ENCODE measurements at places on chromosomes 16 and 17.

DNA sequence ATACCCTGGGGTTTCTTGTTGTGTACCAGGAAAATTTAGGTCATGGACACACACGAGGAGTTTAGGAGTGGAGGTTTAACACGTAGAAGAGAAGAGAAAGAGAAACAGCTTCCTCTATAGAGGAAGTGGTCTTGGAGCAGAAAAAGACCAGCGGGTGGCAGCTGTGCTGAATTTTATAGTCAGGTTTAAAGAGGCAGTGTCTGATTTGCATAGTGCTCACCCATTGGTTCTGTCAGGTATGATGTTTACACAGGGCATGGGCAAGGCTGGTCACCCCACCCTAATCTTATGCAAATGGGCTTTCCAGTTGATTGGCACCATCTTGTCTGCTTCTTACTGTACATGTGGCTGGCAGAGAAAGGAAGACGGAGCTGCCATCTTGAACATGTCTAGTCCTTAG, 309.0 kb downstream of the CDH13 start:
- no peak for DNase-seq

DNA sequence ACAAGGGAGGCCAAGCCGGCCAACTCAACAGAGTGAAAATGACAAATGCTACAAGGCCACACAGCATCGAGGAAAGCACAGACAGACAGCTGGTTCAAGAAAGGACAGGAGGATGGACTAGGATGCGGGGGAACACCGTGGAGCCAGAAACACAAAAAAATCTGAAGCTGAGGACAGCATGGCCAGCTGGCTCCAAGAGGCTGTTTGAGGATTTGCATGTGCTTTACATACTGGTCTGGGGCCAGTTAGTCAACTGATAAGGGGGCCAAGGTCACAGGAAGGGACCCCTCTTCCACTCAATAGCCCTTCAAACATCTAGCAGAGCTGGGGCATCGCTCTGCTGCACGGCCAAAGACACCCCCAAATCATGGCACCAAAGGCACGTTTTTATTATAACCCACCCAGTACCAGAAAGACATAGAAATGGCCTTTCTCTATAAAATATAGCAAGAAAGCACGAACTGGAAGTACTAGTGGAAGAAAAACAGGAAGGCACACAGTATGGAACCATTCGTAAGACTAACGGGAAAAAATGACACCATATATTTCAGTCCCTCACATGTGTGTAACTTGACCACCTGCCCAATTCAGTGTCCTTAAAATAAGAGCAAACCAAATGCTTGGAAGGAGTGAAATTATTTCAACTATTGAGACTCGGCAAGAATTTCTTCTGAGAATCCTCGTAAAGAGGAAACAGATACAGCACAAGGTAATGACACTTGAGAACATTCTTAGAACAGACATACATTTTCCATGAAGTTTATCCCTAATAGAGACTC, 7.8 kb upstream of the SRL start:
- DNase-seq = no peak

DNA sequence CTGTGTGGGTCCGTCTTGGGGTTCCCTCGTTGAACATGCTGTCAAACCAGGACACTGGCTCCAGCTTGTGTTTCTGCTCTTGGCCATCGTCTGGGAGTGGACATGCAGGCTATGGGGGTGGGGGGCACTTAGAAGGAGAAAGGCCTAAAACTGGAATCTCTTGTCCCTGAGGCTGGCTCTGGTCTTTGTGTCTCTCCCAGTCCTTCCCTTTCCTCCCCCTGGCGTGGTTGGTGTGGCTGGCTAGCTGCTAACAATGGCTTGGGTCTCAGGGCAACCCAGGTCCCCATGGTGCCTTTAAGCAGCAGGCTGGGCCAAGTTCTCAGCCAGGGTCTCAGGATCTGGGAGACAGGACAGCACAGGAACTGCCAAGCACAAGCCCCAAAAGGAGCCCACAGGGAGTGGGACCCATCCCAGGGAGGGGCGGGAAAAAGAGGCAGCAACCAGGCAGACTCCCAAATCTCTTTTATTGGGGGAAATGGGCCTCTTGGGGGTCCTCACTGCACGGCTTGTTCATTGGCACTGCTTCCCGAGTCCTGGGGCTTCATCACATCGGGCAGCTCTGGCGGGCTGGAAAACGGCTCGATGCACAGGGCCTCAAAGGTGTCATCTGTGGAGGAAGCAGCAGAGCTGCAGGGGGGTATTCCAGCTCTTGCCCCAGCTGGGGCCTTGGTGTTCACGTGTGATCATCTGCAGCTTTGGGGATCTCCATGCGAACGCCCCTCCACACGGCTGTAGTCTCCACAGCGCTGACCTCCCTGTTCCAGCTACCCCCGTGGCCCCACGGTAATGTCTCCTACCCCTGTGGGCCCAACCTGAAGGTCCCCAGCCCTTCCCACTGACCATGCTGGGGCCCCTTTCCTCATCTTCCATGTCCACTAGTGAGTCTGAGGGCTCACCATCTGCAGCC, 5.3 kb downstream of the ELOB start:
- no peak for DNase-seq

DNA sequence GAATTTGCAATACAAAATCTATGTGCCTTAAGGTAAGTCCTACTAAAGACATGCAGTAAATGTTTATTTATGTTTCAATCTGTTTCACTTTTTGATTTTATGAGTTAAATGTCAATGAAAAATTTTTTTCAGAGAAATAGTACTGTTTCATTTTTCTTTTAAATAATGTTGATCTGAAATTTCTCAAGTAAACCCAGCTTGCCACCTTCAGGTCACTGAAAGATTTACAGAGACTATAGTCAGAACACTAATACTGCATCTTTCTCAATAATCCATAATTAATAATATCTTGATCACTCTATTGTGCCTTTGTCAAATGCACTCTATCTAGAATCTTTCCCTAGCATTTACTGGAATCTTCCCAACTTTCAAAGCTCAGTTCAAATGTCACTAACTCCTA, 6.5 kb upstream of the DHX40 start:
- no peak for DNase-seq

DNA sequence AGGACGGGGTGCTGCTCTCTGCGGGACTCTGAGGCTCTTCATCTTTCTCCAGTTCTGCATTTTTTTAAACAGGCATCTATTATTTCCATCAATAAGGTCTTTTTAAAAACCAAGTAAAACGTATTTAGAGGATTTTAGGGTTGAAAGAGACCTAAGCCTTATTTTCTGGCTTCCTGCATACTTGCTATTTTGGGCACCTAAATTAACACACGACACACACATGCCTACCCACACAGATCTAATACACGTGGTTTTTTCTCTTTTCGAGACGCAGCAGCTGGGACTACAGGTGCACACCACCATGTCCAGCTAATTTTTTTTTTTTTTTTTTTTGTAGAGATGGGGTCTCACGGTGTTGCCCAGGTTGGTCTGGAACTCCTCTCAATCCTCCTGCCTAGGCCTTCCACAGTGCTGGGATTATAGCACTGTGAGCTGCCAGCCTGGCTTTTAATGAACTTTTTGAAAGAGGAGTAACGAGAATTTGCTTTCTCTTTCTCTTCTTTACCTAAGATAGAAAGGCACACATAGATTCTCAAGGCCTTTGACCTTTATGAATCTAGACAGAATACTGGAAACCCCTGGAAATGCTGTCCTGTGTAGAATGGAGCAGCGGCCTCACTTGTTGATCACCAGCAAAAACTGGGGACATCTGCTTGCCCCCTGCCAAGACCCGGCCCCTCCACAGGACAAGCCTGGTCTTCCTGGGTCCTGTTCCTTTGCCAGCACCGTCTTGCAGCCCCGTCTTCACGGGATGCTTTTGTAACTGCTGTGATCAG, 13.8 kb downstream of the DNAAF8 start:
- no peak for DNase-seq

GRCh38 chr17:39026980-39027451, 59.8 kb upstream of the FBXO47 start:
- no peak for DNase-seq

- DNase-seq = peak; percentile 58
These were observed 29.7 kb downstream of the USP31 start for GRCh38 chr16:23119570-23119969.

GRCh38 chr16:66924527-66925321, 611 bp downstream of the RRAD start:
- no peak for DNase-seq

DNA sequence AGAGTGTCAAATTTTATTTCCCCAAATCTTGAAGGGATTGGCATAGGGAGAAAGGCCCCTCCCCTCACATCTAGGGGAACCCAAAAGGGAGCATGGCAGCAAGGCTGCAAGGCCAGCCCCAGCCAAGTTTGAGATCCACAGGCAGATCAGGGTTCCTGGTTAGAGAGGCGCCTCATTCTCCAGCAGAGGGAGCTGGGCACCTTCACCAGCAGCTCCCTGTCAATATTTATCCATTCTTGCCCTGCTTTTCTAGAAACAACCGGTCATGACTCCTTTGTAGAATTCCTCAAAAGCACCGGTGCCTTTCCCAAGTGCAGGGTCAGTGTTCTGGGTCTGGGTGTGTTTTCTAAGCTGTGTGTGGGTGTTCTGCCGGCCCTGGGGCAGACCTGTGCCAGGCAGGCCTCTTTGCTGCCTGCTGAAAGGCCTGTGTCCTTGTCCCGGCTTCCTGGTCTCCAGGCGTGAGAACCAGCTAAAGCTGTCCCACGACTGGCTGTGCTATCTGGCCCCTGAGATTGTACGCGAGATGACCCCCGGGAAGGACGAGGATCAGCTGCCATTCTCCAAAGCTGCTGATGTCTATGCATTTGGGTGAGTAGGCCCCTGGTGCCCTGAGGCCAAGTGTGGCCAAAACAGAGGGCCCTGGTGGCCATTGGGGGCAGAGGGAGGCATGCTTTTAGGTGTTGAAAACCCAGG, 21.2 kb upstream of the LGALS9 start:
- no peak for DNase-seq

DNA sequence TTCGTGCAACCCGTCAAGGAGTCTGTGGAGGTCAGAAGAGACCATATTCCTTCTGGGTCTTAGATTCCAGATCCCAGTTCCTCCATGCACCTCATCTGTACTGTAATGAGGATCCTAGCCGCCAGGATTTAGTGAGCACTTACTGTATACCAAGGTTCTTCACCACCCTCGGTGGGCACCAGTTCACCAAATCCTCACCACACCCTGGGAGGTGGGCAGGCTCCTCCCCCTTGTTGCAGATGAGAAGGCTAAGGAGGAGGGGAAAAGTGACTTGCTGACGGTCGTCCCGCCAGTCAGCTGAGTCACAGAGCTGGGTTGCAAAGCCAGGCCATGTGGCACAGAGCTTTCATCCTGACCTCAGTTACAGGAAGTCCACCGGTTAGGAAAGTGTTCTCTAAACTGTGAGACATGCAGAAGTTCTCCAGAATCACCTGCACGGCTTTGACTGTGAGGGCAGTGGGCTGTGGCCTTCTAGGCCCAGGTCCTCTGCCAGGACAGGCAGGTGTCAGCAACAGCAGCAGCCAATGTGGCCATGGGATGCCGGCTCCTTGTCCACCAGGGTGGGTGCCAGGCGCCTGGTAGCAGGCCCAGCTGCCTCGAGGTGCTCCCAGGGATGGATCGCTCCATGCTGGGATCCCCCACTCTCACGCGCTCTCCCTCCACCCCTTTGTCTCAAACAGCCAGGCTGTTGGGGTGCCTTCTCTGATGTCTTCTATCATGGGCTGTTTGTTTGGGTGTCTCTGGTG, 240.3 kb upstream of the GSE1 start:
- peak; percentile 68 for DNase-seq

- DNase-seq = peak; percentile 28
These were observed 19.3 kb downstream of the MFSD11 start for GRCh38 chr17:76757256-76757655.

DNA sequence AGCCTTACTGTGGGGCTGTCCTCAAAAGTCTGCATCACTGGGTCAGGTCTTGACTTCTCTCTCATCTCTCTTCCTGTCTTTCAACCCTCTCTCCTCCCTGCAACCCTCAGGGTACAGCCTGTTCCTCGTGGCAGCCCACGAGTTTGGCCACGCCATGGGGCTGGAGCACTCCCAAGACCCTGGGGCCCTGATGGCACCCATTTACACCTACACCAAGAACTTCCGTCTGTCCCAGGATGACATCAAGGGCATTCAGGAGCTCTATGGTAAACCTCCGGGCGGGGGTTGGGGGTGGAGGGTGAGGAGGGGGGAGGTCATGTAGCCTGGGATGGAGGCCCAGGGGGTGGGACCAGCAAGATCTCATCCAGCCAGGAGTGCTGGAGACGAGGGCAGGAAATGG, 12.7 kb downstream of the MMP2 start:
- no peak for DNase-seq

Data from fibroblast of skin of abdomen (primary cell).